Coronary artery (tissue), 2 donors: ENCODE measurements at places on chromosomes 1 and 21.

DNA sequence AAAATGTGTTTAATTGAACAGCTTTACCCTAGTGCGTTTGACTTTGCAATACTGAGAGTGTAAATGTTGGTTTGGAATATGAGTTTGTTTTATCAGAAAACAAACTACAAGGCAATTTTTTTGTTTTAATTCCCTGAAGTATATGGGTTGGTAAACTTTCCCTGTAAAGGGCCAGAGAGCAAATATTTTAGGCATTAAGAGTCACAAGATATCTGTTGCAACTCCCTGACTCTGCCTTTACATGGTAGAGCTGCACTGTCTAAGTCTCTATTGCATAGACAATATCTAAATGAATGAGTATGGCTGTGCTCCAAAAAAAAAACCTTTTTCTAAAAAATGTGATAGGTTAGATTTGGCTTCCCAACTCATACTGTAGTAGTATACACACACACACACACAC, 115.1 kb upstream of the PBX1 start:
- DNase-seq: no peak

- DNase-seq: no peak
Measured at GRCh38 chr1:87215592-87215991, 113.1 kb upstream of the LMO4 start.

DNA sequence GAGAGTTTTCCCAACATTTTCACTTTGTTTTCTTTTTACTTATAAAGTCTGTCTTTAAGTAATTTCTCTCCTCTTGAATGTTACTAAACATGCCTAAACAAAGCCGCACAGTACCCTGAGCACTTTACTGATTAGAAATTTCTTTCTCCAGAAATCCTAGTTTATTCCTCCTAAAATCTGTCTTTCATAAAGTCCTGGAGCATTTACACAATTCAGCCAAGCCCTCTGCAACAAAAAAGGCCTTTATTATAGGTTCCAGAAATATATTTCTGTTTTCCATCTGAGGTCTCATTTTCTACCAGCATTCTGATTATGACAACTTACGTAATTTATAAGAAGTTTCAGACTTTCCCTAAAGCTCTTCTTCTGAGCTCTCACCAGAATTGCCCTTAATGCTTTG, 549.5 kb upstream of the OLFM3 start:
- no peak for DNase-seq

DNA sequence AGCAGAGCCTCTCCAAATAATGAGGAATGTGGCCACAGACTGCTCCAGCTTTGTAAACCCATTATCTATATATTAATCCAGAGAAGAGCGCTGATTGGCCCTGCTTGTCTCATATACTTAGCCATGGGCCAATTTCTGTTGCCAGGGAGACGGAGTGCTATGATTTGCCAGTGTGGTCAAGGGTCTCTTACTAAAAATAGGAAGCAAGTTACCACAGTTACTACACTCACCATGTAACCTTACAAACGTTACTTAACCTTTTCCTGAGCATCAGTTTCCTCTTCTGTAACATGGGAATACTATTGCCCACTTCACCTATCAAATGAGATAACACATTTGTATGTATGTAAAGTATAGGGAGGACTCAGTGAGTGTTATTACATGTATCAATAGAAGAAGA, 7.7 kb upstream of the S100A2 start:
- no peak for DNase-seq

GRCh38 chr1:199929556-199929955, 98.0 kb upstream of the NR5A2 start:
- no peak for DNase-seq

DNA sequence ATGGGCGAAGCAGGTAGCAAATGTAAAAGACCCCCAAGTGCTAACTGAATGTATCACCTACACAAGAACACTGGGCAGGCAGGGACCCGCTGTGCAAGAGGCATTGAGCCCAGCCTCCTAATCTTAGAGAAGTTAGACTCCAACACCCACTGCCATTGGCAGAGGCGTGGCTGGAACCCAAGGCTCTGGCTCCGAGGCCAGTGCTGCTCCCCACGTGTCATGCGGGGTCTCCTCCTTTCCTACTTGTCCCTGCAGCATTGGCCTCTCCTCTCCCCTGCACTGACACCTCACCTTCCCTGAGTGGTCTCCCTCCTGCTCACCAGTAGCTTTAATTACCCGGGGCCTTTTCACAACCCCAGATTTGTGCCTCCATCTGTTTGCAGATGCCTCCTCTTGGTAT, 107.0 kb downstream of the GALNT2 start:
- no peak for DNase-seq

DNA sequence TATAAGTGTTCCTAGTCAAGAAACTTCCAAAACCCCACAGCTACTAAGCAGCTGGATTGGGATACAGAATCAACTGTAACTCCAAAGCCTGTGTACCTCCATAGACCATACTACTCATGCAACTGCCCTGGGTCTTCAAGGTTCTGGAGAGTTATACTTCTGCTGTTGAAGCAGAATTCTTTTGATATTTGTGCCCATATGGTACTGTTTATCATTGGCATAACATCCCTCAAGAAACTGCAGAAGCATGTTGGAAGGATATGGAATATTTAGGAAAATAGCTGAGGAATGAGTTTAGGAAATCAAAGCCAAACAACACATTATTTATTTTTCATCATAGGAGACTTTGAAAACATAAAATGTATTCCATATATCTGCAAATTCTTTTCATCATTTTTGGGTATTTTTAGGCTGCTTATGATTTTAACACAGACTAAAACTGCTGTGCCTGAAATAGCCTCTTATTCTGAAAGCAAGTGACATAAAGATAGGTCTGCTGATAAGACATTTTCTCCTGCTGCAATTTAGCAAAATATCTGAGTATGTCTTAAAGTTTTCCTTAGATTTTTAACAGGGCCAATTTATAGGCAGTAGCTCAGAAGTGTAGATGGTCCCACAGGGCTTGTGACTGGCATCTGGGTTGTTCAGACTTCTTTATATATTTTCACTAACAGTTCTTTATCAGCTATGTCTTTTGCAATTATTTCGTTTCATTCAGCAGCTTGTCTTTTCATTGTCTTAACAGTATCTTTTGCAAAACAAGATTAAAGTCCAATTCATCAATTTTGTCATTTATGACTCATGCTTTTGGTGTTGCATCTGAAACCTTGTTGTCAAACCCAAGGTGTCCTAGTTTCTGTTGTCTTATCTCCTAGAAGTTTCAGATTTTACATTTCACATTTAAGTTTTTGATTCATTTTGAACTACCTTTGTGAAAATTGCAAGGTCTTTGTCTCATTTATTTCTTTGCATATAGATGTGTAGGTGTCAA, 41.1 kb upstream of the ZNF124 start:
- DNase-seq: no peak

- no peak for DNase-seq
Measured at GRCh38 chr1:59683197-59683596, 131.6 kb upstream of the HOOK1 start.

DNA sequence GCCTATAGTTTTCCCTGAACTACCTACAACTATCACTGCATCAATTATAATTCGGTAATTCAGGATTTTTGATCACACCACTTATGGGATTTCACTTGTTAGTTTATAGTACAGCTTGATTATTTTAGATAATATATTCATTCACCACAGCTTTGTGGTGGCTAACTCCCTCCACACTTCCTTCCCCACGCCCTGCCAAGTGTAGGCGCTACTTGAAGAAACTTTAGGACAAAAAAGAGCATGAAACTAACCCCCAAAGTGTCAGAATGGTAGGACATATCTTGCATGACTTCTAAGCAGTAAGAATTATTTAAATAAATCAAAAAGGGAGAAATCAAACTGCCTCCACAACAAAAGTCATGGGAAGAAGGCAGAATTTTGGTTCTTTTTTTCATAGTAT, 70.1 kb downstream of the LHX9 start:
- no peak for DNase-seq

DNA sequence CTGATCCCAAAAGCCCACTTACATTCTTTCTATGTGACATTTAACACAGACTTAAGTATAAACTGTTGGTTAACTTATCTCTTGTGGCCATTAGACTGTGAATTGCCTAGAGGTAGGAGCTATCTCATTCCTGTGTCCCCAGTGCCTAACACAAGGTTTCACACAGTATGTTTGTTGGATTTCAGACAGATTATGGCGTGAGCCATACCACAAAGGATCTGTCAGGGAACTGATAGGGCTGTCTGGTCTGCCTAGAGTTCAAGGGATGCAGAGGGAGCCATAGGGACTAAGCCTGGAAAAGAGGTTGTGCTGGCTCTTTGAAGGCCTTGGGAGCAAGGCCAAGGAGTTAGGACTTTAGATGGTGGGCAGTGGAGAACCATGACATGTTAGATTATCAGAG, 40.0 kb downstream of the MEF2D start:
- no peak for DNase-seq

- no peak for DNase-seq
Measured at GRCh38 chr1:3217181-3217641, 148.2 kb downstream of the PRDM16 start.

GRCh38 chr21:34642211-34643075, 26.4 kb upstream of the CLIC6 start:
- peak; percentile 52 for DNase-seq

DNA sequence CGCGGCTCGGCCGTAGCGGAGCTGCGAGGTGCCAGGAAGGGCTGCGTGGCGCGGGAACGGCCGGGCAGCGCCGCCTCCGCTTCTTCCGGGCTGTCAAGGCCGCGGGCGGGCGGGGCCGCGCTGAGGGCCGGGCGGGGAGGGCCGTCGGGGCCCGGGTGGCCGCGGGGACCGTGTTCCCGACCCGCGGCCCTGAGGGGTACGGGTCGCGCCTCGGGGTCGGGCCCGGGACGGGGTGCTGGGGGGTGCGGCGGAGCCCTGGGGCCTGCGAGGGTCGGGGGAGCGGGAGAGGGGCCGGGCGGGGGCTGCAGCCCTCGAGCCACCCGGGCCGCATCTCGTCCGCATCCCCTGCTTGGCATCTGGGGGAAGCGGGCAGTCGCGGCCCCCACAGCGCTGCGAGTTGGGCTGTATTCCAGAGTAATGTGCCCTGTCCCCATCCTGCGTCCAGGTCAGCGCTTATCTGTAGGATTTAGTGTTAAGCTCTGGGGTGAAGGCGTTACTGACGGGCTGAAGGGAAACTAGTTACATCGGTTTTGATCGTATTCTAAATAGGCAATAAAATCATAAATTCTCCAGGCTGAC, 379 bp downstream of the RER1 start:
- DNase-seq: no peak

DNA sequence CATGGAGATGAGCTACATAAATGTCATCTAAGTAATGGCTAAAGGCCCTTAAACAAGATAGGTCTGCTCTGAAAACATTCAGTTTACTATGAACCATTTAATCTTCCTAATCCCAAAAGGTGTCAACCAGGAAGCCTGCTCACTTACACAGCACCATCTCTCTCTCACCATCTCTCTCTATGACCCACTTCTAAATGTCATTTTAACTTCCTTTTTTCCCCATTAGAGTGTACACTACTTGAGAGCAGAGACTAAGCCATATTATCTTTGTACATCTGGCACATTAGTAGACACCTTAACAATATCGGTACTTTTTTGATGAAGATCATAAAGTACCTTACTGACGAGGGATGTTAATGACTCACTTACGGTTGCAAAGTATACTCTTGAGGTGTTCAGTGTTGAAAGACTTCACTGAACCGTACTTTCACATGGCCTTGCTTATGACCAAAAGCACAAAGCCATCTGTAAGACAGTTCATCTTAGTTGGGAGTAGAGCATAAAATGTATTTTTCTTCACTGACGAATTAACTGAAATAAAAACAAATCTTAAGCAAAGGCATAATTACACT, 25.4 kb downstream of the FBXO42 start:
- no peak for DNase-seq

DNA sequence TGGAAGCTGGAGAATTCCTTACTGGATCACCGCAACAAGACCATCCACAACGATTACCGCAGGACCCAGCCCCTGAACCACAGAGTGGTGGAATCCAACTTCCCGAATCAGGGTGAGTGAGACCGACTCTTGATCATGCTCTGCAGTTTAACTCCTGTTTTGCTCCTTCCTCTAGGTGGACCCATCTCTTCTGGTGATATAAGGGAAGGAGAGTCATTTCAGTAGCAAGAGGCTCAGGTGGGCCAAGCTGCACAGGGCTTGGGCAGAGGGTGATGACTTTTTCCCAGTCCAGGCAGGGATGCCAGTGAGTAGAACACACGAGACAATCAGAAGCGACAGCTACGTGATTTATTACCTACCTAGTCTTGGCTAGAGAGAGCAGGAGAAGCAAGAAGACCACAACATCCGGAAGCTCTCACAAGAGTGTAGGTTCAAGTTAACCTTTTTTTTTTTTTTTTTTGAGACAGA, 25.2 kb downstream of the CA6 start:
- DNase-seq: no peak

GRCh38 chr1:53835491-53835890, 2.6 kb downstream of the NDC1 start:
- DNase-seq: no peak

DNA sequence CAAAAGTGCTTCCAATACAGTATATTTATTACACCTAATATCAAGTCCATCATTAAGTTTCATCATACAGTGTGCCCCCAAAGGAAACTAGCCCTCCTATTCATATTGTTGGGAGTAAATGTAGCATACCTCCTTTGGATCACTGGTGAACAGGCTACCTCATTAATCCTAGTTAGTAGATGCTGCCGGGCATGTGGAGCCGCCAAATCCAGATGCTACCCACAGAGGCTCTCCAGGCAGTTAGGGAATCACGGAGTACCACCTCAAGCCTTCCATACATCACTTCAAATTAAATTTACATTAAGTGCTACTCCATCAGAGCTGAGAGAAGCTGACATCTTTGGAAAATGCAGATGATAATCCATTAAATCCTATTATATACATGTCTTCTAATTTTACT, 121.7 kb upstream of the FOXD3 start:
- no peak for DNase-seq

- no peak for DNase-seq
Measured at GRCh38 chr1:214476986-214477870, 74.2 kb downstream of the PTPN14 start.

DNA sequence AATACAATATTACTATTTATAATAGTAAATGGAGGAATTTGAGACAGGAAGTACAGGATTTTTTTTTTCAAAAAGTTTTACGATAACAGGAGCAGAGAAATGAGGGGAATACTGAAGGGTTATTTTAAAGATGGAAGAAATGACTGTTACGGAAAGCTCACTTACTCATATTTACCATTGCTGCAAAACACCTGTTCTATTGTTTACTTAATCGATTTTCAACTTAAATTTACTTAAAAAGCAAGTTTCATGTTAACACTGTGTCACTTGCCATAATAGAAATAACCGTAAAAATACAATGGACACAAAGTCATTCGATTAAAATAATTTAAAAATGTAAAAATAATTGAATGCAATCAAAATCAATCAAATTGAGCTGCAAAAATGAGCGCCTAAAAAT, 3.4 kb upstream of the EXO1 start:
- DNase-seq: no peak

- no peak for DNase-seq
Measured at GRCh38 chr1:150235294-150235851, 539 bp downstream of the ANP32E start.

- no peak for DNase-seq
Measured at GRCh38 chr1:177926201-177926600, 43.7 kb downstream of the SEC16B start.

- DNase-seq: no peak
Measured at GRCh38 chr21:15676935-15677334, 52.8 kb upstream of the USP25 start.

GRCh38 chr1:184875218-184875617, 99.1 kb downstream of the NIBAN1 start:
- no peak for DNase-seq
